ENCODE measurements at places on chromosomes 3 and 15.

DNA sequence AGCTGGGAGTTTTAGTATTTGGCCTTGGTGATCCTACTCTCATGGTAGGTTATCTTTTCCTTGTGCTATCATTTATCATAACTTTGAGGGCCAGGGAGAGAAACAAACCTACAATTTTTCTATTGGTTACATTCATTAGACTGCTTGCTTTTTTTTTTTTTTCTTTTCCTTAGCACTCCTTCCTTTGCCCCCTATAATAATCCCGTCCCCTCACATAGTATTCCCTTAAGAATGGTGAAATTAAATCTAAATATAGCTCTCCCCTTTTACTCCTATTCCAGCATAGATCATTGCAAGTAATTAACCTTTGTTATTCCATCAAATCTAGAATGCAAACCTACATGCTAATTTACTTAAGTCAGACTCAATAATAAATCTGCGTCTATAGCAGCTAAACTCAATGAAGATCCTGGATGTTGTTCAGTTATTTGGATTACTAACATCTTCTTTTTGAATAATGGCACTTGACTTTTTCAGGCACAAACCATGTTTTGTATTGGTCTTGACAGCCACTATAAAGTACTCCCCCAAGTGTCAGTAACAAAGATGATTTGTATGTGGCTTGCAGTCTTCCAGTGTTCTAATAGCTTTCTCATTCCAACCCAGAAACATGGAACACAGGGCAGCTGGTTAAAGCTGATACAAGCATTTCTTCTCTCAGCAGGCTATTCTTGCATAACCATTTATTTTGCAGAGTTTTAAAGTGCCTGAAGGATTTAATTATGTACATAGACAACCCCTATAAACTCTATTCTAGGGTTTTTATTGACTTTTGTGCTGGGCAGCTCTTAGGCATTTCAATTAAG, 420.6 kb downstream of the MECOM start:
- no peak for DNase-seq

DNA sequence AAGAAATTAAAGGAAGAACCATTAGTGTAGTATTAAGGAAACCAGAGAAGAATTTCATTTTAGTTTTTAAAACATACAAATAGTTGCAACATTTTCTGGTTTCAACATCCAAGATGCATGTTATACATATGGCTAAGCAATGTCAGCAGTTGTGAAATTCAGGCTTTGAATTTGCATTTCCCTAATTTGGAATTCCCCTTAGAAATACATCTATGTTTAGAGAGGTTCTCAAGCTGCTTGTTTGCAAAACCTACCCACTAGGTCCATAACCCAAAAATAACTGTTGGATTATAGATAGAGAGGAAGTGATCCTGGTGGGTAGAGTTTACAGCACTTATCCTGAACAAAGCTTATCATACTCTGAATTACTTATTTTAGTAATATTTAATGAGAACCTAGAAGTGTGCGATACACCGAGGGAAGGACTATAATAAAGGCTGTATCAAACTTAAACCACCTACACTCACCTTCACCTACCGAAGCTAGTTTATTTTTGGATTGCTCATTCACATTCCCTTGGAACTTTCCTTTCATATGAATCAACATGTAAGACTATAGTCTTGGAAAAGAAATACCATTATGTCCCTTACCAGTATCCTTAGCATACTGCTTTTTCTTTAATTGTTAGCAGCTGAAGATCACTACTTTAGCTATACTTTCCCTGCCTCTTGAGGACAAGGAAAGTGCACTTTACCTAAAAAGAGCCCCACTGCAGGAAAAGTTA, 60.6 kb downstream of the CHAC1 start:
- DNase-seq = no peak

- DNase-seq = no peak
Measured at GRCh38 chr3:5165698-5166097, 21.8 kb upstream of the EDEM1 start.

DNA sequence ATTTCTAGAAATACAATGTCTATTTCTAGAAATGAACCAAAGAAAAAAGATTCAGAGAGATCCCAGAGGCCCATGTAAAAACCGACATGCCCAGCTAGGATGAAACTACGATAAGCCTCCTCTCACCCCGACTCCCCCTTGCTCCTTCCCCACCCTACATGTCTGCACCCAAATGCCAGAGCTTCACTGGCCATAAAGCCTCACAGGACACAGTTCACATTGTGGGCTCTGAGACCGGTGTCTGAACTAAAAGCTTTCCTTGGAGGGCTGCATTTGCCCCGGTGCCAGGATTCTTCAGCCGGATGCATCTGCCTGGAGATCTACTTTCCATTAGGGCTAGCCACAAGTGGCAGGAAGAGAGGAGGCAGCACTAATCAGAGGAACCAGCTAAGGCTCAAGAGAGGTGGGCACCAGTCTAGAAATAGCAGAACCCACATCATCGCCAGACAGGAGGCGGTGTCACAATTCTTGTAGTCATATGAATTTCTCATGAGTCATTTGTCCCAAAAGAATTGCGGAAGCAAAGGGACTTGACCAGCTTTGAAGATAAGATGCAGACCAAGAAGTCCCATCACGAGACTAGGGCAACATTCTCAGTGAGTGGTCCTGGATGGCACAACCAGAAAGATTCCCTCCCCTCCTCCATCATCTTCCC, 353.6 kb downstream of the NTRK3 start:
- no peak for DNase-seq

- no peak for DNase-seq
Measured at GRCh38 chr3:171396048-171396447, 64.2 kb downstream of the TNIK start.

DNA sequence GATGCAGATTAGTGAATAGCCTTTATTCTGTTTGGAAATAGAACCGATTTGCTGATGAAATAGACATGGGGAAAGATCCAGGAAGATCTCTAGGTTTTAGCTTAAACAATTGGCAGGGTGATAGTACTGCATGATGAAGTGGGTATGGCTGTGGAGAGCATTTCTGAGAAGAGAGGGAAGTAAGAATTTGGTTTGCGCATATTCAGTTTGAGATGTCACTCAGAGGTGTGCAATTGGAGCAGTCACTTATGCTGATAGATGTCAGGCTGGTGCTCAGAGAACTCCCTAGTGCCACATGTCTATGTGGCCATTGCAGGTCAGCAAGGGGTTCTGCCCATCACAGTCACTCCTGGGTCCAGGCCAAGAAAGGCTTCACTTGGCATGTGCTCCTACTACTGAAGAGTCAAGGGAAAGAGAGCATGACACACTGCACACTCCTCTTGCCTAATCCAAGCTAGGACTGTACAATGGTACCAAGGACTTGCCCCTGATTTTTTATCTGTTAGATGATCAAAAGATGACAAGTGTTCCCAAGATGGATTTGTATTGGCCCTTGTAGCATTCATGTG, 57.2 kb upstream of the ST8SIA2 start:
- DNase-seq = no peak

DNA sequence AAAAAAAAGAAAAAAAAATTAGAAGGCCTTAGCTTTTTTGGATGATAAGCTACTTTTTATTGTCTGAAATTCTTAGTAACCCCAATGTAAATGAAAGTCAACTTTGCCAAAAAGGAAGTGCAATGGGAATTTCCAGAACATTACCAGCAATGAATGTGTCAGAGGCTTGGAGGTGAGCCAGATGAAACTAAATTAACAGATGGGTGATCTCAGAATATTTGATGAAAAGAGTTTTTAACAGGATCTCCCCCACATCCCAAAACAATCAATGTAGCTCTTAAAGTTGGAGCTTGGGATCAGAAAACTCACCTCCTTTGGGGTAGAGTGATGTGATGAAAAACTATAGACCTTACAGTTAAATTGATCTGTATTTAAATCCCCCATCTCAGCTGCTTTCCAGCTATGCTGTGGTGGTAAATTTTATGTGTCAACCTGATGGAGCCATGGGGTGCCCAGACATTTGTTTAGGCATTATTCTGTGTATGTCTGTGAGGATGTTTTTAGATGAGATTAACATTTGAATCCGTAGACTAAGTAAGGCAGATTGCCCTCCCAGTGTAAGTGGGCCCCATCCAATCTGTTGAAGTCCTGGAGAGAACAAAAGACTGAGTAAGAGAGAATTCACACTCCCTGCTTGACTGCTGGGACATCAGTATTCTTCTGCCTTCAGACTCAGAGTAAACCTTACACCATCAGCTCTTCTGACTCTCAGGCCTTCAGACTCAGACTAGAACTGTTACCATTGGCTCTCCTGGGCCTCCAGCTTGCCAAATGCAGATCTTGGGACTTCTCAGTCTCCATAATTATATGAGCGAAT, 84.3 kb upstream of the TNFSF10 start:
- DNase-seq = no peak

DNA sequence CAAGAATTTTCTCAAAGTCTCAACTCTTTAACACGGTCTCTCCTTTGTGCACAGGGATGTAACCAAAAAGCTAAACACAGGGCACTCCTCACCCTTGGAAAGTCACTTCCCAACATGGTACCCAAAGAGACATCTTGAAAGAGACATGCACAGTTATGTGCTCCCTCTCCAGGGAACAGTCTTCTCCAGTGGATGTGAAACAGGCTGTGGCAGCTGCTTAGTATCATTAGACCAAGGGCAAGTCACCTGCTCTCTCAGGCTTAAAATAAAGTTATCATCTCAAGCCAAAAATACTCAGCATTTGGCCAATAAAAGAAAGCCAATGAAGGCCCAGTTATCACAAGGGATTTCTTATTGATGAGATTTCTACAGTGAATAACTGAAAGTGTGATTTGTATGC, 128.3 kb downstream of the WDR76 start:
- no peak for DNase-seq

DNA sequence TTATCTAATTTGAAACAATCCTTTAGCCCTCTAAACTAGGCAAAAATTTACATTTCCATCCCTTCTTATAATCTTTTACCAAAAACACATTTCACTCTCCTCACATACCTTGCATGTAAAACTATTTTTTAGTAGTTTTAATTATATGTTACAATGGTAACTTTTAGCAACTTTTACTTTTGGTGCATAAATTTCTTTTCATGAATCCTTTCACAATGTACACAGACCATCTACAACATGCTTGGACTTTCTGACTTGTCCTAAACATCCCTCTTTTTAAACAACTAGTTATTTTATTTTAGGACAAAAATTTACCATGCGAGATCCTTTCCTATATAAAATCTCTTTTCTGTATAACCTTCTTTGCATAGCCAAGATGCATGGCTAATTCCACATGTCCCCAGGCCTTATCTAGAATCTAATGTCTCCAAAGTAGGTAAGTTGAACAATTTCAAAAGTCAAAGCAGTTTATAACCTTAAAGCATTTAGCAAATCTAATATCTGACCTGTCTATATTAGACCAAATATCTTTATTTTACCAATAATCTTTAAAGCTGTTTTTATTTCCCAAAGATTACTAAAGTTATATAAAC, 14.4 kb upstream of the ALDH1L1 start:
- no peak for DNase-seq

- no peak for DNase-seq
Measured at GRCh38 chr3:125967156-125967555, 1.8 kb upstream of the ROPN1B start.

GRCh38 chr3:963755-964154, 129.1 kb upstream of the CNTN6 start:
- DNase-seq = no peak

GRCh38 chr3:130537673-130538304, 20.8 kb downstream of the COL6A6 start:
- no peak for DNase-seq

GRCh38 chr15:41520636-41521035, 7.0 kb upstream of the LTK start:
- DNase-seq = no peak

DNA sequence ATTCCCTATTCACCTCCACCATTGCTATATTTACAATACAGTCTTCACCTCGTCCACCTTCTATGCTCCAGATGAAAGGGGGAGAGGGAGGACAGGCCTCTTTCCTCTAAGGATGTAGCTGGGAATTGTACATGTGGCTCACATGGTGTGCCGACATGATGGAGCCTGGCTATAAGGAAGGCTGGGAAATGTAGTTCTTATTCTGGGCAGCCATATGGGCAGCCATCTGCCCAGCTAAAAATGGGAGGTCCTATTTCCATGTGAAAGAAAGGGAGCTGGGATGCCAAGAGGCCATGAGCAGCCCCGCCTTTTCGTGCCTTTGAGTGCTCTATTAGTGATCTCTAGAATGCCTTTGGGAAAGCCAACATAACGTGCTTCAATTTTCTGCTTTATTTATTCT, 27.1 kb upstream of the MGLL start:
- no peak for DNase-seq

- no peak for DNase-seq
Measured at GRCh38 chr3:129688271-129688895, 81.9 kb upstream of the PLXND1 start.

DNA sequence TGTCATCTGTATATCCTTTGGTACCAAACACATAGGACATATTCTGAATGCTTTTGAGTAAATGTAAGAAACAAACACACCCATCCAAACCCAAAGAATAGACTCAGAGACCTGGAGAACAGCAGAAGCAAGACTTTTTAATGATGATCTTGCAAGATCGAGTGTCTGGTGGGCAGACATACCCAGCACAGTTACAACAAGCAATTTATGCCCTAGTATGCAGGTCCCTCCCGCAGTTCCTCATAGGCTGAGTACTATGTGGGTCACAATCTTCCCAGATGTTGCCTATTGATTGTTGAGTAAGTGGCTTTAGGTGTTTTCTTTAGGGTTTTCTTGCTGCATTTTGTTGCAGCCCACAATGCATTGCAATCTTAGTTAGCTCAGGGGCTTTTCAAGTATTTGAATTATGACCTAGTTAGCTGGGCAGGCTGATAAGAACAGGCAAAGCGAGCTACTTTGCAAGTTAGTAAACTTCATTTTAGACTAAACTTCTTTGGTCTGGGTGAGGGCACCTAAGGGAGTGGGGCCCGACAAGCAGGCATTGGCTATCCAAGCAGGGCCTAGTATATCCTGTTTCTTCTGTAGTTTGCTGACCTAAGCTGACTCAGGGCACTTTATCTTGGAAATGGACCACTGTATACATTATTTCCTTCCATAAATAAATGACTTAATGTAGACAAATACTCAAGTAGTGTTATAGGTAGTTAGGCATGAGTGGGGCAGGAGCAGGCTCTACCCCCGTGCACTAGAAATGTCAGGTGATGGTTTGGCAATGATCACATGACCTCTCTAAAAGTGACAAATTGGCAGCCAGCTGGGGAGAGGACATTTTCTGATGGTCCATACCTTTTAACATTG, 87.3 kb upstream of the LIPC start:
- no peak for DNase-seq

- DNase-seq = no peak
Measured at GRCh38 chr3:144622845-144623244, 651.2 kb downstream of the DIPK2A start.

GRCh38 chr15:77017761-77018720, 23.1 kb downstream of the PSTPIP1 start:
- DNase-seq = no peak

GRCh38 chr15:80948651-80949292, 40.8 kb downstream of the MESD start:
- DNase-seq = no peak

GRCh38 chr3:4228295-4228694, 74.9 kb upstream of the SETMAR start:
- DNase-seq = no peak

GRCh38 chr3:146501752-146502151, 32.4 kb upstream of the PLSCR2 start:
- no peak for DNase-seq

Measured in stimulated activated CD4-positive, alpha-beta T cell treated with anti-CD3 and anti-CD28 coated beads, Interleukin-15, amount 100 ng/mL, for 1 hour (primary cell).